ENCODE measurements at places on chromosomes 3 and 15. TPM values are rescaled to one million over a fixed set of nuclear protein-coding genes. Genes with fewer than 3 reads are reported as not detected.

Gene DUOXA2
- not detected for total RNA-seq

Gene SLC2A2
- not detected for total RNA-seq

Gene PLA2G4E
- total RNA-seq: not detected

Gene GUCA1C
- total RNA-seq: not detected

All from A375 (cell line).